ENCODE measurements at places on chromosomes 4 and X.

DNA sequence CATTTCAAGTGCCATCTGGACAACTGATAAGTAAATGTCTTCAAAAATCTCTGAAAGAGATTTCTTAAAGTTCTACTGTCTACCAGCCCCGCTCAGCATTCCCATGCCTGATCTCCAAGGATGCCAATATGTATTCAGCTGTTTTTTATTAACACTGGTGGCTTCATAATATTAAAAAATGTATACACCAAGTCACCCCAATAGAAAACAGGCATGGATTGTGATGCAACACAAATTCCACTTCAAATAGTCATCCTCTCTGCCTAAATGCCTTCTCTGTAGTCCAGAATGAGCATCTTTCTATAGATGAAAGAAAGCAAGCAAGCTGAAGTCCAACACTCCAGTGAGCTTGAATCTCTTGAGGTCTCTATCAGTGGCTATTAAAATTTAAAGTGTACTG, 152.2 kb upstream of the PPARGC1A start:
- DNase-seq = no peak

- no peak for DNase-seq
Measured at GRCh38 chrX:69808375-69808774, 192.5 kb downstream of the EDA start.

- no peak for DNase-seq
Measured at GRCh38 chr4:110417136-110417535, 58.8 kb upstream of the ENPEP start.

DNA sequence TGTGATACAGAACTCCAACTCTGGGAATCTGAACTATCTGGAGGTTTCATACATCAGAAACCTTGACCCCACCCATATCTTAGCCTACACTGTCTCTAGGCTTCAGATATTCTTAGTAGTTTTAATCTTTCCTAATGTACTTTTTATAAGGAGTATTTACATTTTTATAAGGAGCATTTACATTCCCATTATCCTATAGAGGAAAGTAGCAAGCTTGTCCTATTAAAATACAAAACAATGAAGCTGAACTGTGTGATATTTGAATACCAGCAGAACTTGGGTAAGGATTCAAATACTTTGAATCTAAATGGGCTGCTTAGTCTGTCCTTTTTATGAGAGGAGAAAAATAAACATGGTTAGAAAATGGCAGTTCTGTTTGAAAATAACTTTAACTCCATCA, 247.4 kb downstream of the FMR1NB start:
- no peak for DNase-seq

DNA sequence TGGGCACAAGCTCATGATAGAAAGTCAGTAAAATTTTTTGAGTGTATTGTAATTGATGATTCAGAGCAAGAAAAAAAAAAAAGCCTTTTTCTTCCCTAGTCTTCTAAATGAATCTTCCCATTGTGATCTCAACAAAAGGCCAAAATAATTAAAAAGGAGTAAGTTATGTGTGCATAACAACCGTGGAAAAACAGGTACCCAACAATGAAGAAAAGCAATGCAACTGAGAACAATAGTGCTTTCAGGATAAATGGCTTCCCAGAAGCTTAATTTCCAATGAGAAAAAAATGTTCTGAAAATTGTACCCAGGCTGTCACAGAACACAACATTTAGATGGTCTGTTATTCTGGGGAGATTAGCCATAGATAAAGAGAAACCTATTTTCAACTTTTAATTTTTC, 399.0 kb upstream of the AGA start:
- DNase-seq = no peak

DNA sequence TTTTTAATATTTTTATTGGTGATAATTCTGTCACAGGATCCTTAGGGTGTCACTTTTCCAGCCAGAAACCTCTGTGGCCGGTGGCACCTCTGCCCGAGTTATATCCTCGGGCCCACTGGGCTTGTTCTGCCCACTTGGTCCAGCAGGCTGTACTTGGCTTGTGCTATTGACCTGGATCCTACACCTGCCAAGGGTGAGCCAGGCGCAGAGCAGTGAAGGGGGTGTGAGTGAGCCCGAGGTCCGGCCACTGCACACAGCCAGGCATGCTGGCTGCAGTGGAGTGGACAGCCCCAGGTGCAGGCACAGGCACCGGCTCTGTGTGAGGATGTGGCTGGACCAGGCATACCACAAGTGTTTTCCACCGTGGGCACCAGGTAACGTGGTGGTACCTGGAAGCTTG, 54.7 kb upstream of the NUDT6 start:
- no peak for DNase-seq

GRCh38 chr4:169345316-169345721, 74.6 kb upstream of the SH3RF1 start:
- peak; percentile 92 for DNase-seq

DNA sequence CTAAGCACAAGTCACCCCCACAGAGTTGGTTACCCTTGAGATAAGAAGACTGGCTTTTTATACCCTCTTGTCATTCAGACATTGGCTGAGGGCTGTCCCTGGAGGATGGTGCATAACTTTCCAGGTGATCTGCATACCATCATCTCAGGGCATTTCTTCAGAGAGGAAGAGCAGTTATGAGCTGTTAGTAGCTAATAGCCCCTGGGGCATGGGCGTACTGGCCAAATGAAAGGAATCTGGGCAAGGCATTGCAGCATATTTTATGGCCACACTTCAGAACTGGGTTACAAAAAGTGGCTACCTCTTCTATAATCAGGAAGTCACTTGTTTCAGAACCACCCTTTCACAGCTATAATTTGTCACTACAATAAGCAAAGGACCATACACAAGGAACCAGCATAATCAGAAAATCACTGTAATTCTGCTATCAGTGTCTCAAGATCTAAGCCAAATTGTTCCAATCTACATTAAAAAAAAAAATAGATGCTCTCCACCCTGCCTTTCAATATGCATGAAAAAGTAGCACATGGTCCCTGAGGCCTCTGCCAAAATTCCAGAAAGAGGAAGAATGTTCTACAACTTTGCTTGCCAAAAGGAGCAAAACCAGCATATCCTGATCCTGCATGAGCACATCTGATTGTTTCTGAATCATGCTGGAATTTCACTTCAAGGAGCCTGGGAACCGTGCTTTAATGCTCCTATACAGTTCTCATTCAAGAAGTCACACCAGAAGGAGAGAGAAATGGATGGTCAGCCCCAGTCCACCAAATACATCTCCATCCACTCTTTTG, 92.0 kb downstream of the TMEM144 start:
- DNase-seq = no peak

DNA sequence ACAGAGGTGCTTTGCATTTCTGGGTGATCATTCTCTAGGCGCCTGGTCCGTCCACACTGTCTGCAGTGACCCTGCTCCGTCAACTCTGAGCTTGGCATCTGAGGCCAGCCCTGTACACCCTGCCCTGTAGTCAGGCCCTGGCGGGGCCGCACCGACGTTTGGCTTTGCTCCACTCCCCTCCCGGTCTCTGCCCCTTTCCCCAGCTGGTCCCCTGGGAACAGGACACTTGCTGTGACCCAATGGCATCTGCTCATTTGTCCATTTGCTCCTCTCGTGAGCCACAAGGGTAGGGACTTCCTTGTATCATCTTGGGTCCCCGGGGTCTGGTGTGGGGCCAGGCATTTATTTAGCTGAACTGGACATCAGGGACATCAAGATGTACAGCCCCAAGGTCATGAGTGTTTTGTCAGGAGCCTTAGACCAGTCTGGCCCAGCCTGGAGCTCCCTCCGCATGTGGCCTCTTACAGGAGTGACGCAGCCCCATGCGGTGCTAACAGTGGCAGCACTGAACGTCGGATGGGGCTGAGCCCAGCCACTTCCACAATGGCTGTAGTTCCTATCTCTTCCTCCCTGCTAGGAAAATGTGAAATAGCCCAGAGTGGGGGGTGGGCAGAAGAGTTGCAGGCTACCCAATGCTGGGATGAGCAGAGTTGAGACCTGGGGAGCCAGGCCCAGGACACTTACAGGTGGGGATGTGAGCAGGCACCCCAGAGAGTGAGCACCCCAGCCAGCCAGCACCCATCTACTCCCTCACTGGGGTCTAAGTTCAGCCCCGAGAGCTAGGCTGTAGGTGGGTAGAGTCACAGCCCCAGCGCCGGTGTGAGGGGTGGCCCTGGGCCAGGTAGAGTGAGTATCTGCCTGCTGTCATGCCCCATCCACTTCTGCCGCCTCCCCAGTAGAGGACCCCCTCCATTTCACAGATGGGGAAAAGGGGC, 2.0 kb upstream of the SH3BP2 start:
- no peak for DNase-seq

DNA sequence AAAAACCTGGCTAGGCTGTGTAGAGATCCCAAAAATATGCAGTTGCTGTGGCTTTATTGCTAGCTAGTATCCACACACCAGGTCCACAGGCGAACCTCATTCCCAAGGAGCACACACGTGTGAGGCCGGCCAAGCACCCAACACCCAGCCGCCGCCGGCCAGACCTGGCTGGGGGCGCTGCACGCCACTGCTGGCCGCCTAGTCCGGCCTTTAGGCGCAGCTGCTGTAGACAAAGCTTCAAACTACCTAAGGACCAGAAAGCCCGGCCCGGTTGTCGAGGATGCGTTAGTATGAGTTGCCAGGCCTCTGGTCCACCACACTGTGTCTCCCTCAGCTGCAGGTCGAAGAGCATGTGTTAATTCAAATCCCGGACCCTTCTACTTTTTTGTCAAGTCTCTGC, 3.1 kb downstream of the POU3F4 start:
- DNase-seq = no peak

GRCh38 chr4:52665592-52665991, 6.5 kb upstream of the USP46 start:
- no peak for DNase-seq

Measured in COLO829 (cell line).